BJ (cell line): ENCODE measurements at places on chromosomes 6 and 20.

GRCh38 chr6:32665661-32666060 lies 796 bp downstream of the HLA-DQB1 start:
- no peak for DNase-seq

DNA sequence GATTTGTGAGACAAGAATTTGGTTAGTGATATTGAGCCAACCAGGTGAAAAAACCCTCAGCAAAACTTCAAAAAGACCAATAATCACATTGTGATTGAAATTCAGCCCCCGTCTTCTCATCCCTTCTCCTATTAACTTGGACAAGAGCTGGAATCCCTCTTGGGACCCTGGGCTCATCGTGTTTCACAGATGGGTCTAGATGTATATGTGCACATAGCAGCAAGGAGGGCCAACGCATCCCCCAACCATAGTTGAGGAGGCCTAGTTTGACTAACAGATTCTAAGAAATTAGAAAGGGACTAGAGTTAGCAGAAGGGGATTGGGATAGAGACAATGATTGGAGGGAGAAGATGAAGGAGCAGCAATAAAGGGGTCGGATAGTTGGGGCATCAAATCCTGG lies 19.8 kb upstream of the LRFN2 start:
- DNase-seq, result no peak

DNA sequence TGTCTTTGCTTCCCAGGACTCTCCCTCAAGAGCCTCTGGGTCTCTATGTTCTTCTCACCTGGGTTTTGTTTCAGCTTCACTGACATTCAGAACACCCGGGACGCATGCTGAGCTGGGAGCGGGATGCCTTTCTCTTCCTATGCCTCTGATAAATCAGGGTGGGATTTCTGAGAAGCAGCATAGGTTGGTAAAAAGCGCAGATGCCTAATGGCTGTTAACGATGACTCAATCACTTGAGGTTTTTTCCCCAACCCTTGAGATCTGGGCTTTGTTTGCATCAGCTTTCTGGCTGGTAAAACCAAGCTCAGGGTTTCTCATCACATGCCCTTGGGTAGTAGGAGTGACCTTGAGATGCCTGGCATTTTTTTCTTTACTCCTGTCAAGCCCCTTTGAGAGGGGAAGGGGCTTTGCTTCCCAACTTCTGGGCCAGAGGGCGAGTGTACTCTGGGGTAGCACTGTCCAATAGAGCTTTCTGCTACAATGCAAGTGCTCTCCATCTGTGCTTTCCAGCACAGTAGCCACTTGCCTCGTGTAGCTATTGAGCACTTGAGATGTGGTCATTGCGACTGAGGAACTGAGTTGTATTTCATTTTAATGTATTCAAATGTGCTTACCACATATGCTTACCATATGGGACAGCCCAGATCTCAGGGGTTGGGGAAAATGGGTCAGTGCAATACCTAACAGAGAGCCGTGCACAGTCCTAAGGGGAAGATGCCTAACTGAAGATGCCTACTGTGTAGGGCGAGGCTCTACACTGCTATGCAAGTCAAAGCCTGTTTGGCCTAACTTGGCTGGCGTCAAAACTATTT lies 69.1 kb downstream of the PPP1R14C start:
- no peak for DNase-seq

DNA sequence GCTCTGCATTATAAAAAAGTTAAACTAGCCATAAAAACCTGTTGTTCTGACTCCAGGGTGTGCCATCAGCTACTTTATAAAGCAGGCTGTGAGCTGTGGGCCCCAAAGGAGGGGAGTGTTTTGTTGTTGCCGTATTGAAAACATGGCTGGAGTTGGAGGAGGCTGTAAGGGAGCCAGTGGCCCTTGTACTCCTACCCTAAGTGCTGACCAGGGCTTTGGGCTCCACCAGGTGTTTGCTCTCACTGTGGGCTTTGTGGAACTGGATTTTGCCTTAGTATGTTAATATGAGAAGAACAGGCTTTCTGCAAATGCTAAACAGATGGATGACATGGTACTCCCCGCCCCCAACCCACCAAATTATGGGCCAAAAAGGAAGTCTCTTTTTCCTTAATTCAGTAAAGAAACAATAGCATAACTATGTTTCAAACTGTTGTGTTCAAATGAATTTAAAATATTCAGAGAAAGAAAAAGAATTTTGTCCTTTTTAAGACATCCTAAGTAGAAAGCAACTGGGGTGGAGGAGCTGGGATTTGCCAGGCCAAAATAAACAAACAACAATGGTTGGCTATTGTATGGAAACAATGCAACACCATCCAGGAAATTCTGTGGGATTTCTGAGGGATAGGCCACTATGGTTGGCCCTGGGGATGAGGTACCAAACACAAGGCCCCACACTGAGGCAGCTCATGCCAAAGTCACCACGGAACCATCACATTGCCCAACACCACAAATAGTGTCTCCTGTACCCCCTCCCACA lies 63.3 kb downstream of the PLCG1 start:
- DNase-seq, result no peak

DNA sequence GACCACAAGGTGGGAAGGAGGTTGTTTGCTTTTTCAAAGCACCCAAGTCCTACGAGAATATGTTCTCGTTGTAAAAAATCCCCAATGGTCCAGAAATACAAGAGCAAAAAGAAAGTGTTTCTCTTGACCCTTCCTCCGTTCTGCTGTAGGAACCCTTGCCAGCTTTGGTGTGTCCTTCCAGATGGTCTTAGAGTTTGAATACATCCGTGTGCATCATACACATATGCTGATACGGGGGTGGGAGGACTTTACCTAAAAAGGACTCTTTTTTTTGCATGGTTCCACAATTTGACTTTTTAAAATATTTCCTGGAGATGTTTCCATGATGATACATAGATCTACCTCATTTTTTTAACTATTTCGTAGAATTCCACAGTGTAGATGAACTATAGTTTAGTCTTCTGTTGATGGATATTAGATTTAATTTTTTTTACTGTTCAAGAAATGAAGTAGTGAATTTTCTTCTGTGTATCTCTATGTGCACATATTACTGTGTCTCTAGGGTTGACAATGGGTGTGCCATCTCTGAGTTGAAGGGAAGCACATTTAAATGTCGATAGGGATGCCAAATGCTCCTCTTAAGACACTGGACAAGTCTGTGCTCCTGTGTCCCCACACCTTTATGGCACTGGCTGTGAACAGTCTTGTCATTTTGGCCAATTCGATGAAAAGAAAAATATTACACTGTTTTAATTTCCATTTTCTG lies 182.1 kb upstream of the SNX9 start:
- no peak for DNase-seq

DNA sequence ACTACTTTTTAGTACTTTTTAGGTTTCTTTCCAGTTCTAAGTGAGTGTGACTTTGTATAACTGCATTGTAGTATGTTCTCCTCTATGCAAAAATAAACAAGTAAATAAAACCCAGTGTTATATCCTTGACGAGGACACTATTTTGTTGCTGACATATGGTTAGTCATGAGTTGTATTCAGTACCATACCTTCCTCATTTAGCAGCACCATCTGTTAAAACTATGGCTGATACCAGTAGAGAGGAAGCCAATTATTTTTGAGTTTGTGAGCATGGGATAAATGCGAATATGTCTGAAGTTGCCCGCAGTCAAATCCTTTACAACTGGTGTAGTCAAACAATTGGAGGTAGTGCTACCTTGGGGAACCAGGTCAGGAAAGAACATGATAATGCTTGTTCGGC lies 74.1 kb downstream of the CDKAL1 start:
- no peak for DNase-seq

DNA sequence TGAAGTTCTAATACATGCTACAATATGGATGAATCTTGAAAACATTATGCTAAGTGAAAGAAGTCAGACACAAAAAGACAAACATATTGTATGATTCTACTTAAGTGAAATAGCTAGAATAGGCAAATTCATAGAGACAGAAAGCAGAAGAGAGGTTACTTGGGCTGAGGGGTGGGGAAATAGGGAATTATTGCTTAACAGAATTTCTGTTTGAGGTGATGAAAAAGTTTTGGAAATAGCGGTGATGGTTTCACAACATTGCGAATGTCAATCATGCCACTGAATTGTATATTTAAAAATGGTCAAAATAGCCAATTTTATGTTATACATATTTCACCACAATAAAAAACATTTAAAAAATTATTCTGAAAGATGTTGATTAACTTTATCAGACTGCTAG lies 6.1 kb downstream of the SLC26A8 start:
- DNase-seq, result no peak
